ENCODE measurements at places on chromosomes 13 and 19.

DNA sequence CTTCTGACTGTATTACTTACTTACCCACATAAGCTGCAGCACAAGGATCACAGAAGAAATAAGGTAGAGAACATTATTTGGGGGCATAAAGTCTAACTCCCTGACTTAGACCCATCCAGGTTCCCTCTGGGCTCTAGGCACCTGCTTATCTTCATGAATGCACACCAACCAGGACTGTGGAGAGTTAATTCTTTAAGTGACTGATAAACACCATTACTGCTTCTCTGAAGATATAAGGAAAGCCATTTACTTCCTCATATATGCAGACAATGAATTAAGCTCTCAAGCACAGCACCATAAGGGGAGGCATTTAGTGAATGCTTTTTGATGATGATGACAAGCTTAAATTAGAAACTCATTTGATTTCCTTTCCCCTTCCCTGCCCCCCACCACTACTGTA lies 22.5 kb downstream of the OBI1 start:
- no peak for DNase-seq

GRCh38 chr19:40225440-40226305 lies 816 bp downstream of the CCNP start:
- DNase-seq = no peak

- no peak for DNase-seq
Measured at GRCh38 chr13:73776151-73776785, 357.9 kb downstream of the KLF12 start.

GRCh38 chr13:53298396-53298795 lies 269.8 kb downstream of the OLFM4 start:
- DNase-seq = no peak

All from stimulated activated CD4-positive, alpha-beta T cell treated with anti-CD3 and anti-CD28 coated beads, Interleukin-12 subunit alpha, Interleukin-12 subunit beta, amount 100 ng/mL, for 4 hours (primary cell).